Right cardiac atrium (tissue), 5 donors: ENCODE measurements at places on chromosomes 2 and 18. TPM values are rescaled to one million over a fixed set of nuclear protein-coding genes. Genes with fewer than 3 reads are reported as not detected.

DNA sequence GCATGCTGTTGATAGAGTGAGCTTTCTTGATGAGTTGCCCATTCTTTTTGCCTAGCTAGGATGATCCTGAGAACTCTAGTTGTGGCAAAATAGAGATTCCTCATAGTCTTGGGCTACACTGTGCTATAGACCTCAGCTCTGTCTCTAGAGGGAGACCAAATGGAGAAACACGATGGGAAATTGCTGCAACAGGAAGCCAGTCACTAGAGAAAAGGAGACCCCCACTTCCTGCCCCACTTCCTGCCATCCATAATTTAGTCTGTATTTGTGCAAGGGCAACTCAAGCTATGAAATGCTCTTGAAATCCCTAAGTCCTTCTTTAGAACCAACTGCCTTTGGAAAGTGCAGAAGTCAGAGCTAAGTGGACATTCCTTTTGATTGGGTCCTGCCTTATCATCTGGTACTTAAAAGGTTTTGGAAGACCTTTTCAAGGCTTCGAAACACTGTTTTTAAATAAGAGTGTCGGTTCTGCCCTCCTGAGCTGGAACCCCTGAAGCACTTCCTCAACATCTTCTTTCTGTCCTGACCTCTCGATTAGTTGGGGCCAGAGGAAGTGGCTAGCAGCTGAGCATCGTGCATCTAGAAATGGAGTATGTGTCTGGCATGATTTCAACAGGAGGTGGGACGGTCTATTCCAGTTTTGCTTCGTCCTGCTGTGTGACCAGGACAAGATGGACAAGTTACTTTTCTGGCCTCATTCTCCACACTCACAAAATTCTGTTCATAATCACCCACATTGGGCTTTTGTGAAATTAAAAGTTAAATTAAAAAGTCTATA lies 8.6 kb upstream of the KCNE4 start:
- DNase-seq: no peak

DNA sequence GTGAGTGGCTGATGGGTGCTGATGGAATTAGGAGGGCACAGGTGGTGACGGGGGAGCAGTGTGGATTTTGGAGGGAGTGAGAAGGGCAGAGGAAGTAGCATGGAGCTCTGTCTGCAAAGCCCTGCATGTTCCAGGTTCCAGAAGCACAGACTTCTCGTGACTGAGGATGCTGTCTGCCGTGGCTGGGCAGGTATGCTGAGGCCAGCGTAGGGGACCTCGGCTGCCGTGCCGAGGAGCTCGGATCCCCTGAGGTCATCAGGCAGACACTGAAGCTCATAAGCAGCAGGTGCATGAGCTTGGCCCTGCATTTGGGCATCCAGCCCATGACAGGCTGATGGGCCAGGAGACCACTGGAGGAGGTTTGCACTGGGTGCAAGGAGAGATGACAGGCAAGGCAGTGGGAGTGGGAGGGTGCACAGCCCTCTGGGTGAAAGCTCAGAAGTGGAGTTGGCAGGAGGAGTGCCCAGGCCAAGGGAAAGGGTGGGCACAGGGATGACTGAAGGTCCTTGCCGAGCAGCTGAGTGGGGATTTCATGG lies 215.3 kb downstream of the SH3RF3 start:
- no peak for DNase-seq

GRCh38 chr2:176991411-176991810 lies 221.2 kb upstream of the HNRNPA3 start:
- DNase-seq: no peak

- DNase-seq: no peak
Observed at GRCh38 chr2:75892490-75892889, 181.8 kb upstream of the GCFC2 start.

Gene CD8B2
- total RNA-seq: not detected

Gene GALNT13
- 3.6 TPM for total RNA-seq

Gene ERMN
- 0.19 TPM for total RNA-seq

- DNase-seq: no peak
Observed at GRCh38 chr18:11488175-11488574, 121.2 kb upstream of the SLC35G4 start.

Gene FMNL2
- total RNA-seq: 7.2 TPM

- DNase-seq: no peak
Observed at GRCh38 chr2:213237787-213238186, 46.5 kb upstream of the SPAG16 start.

DNA sequence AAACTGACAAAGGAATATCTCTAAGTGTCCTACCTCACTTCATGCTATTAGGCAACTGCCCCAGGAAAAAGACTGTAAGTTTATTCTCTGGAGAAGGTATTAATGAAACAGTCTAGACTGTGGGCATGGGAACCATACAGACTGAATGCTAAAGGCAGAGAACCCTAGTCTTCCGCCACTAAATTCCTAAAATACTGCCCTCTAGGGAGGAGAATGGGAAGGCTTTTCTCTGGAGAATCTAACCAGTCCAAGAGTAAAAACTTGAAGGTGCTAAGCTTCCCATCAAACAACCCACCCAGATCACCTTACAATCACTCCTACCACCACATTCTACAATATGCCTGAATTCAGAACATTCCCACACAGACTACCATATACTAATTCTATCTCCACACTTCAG lies 3.4 kb downstream of the SRBD1 start:
- no peak for DNase-seq

Gene FER1L5
- total RNA-seq: 0.17 TPM

Gene PIEZO2
- total RNA-seq: 0.56 TPM

DNA sequence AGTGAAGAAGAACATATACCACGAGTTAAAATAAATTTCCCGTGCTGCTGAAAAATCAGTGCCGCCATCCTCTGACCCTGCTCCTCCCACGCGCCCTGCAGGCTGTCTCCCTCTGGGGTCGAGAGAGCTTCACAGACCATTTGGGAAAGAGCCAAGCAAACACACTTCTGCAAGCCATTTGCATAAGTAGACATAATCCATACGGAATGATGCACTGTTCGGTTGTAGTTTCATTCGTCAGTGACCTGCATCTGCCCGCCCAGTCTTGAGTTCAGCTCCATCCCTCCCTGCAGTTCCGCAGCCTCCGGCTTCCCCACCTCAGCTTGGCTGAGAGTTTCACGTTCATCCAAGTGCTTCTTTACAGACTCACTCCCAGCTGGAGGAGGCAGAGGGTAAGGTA lies 69.6 kb downstream of the TRAPPC12 start:
- no peak for DNase-seq

DNA sequence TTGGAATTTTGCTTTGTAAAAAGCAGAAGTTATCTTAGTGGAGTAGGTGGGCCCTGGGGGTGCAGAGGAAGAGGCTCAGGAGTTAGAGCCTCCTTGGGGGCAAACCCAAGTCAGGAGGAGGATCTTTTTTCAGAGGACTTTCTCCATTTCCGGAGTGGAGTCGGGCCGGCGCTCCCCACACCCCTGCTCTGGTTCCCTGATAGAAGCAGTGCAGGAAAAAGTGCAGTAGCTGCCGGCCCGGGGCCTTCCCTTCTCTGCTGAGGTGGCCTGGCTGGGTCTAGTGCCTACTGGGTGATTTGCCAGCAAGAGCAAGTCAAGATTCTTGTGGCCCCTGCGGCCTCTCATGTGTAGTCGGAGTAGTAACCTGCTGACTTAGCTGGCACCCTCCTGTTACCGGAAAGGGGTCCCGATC lies 124.2 kb upstream of the HS6ST1 start:
- peak; percentile 82 for DNase-seq

Gene UBXN2A
- total RNA-seq: 27.3 TPM

Gene REG1B
- not detected for total RNA-seq

DNA sequence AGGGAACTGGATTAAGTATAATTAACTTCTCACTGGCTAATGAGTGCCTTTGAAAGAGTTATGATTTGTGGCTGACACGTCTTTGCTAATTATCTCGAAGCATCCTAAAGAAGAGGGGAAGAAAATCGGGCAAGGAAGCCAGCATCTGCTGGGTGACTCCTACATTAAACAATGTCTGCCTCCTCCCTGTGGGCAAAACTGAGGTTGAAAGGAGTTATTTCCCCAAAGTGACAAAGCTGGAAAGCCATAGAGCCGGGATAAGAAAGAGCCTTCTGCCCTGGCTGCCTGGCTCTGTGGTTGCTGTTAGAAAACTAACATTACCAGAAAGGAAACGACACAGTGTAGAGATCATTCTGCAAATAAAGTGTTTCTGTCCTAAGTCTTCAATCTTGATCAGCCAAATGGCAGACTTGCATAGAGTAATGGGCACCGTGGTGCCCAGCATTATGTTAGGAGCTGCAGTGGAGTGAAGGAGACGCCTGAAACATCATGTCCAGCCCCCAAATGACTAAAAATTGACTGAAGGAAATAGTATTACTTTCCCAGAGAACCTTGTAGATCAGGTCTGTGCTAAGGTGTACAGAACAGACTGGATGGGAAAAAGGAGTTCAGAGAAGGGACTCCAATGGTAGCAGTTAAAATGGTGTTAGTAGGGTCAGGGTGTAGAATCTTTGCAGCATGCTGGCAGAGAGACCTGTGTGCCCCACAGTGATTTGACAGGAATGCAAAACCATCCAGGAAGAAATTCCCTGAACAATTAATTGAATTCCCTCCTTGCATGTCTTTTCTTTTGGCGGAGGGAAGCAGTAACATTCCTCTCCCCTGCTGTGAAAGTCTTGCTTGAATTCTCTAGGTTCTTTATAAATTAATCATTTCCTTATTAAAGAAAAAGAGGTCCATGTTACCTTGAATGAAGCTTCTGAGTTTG lies 44.4 kb downstream of the ALPK2 start:
- DNase-seq: no peak

Gene AMER3
- not detected for total RNA-seq

Gene BCL11A
- 8.5 TPM for total RNA-seq

DNA sequence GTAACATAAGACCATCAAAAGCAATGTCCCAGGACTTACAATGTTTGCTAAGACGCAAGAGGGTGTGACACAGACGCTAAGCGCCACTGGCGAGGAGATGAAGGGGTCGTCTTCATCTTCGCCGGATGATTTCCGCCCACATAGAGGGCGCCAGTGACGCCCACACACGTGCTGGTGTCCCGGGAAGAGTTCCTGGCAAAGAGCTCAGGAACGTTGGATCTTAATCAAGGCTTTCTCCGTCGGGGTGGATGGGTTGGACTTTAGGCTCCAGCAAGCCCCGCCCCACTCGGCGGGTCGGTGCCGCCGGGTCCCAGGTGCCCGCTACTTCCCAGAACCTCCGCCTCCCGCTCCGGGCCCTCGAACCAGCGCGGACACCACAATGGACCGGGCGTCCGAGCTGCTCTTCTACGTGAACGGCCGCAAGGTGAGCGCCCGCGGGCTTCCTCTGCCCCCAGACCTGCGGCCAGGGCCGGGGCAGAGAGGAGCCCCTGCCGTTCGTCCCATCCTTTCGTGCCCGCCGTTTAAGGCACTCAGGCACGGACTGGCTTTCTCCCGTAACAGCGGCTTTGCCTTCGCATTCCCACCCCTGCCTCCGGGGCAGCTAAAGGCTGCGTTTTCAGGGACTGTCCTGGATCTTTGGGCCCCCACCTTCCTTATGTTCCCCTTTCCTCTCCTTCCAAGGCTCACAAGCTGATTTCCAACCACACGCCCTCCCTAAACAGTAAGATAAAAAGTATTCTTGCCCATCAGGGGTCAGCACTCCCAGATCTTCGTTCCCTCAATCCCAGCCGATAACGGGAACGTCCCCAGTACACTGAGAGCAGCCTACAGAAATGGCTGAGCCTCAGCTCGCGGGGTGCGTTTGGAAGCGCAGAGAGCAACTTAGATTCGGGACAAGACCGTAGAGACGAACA lies at the start of gene AOX1:
Gene AOX1, plus strand, starts transcription at position 285 of the 914 bp plus-strand sequence. Its CDS starts 95 bp downstream, at position 380.
- peak; percentile 89 for DNase-seq
